ENCODE measurements at places on chromosomes 7 and 10. TPM values are rescaled to one million over a fixed set of nuclear protein-coding genes. Genes with fewer than 3 reads are reported as not detected.
A peak's percentile ranks its signal among the peaks of the same experiment; 100 is the strongest.

Gene OR2A12
- total RNA-seq = not detected

Gene PON1
- not detected for total RNA-seq

Gene CPEB3
- 8.0 TPM for total RNA-seq

Gene STEAP1
- 41.1 TPM for total RNA-seq

Gene TBC1D12
- 10.9 TPM for total RNA-seq

Gene NT5C2
- total RNA-seq = 85.9 TPM

Gene LGI1
- total RNA-seq = 1.8 TPM

Gene CYP26A1
- total RNA-seq = not detected

Gene ADCYAP1R1
- total RNA-seq = 6.1 TPM

Gene LRIT2
- not detected for total RNA-seq

- H3K36me3 ChIP-seq = no peaks in the 10 kb centered on the region
- H3K27ac ChIP-seq = peak overlapping the region; percentile 46
- no peaks in the 10 kb centered on the region for H3K4me1 ChIP-seq
- peak overlapping the region; percentile 59 for H3K4me3 ChIP-seq
Observed at GRCh38 chr7:77536017-77536412, 1.1 kb upstream of the PTPN12 start.

DNA sequence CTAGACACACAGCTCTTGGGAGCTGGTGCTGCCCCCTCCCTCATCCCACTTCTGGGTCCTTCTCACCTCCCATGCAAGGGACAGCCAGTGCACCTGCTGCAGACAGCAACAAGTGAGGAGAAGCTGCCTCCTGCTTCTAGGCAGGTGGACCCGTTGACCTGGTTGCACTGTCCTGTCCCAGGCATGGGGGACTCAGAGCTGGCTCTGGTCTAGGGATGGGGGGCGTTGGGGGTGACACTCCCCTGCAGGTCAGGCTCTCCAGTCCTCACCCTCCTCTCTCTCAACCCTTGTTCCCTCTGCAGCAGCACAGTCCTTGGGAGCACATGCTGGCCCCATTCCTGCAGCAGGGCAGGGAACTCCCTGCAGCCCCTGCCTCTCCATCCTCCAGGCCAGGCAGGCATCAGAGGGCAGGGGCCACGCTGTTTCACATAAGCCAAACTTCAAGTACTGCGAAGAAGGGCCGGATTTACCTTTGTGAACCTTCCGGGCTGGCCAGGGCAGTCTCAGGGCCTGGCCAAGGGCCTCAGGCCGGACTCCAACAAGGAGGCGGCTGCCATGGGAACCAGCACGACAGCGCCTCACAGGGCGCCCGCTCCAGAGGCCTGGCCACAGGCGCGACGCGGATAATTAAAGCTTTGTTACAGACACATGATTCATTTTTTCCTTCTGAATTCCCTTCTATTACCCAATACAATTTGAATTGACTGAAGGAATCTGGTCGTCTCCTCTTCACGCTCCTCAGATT, 48.5 kb downstream of the RASGEF1A start:
- no peak overlapping the region for H3K27ac ChIP-seq
- no peak overlapping the region for H3K4me3 ChIP-seq

DNA sequence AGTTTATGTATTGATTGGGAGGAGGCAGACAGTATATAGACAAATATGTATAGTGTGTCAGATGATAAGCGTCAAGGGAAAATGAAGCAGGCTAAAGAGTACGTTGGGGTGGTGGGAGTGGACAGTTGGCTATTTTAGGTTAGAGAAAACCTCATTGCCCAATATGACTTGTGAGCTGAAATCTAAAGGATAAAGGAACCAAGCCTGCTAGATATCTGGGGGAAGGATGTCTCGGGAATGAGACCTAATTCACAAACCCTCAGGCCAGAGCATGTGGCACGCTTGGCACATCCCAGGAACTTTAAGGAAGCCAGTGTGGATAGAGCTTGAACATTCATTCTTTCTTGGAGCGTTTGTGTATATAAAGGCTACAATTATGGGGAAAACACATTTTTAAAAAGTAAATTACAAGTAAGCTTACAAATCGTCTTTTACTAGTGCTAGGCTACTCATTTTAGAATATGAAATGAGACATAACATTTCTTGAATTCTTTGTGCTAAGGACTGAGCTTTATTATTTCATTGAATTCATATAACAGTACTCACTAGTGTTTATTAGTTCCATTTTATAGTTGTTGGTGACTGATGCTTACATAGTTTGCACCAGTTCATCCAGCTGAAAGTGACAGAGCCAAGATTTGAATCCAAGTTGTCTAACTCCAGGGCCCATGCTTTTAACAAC, 9.7 kb downstream of the FHIP2A start:
- no peaks in the 10 kb centered on the region for H3K27me3 ChIP-seq
- DNase-seq = no peak
- H3K4me3 ChIP-seq = no peak overlapping the region
- no peaks in the 10 kb centered on the region for H3K36me3 ChIP-seq
- H3K4me1 ChIP-seq = peaks cover 3% of the 10 kb centered on the region

- H3K36me3 ChIP-seq = no peaks in the 10 kb centered on the region
- DNase-seq = no peak
- no peak overlapping the region for H3K4me3 ChIP-seq
- H3K27ac ChIP-seq = no peak overlapping the region
- no peaks in the 10 kb centered on the region for H3K27me3 ChIP-seq
Observed at GRCh38 chr10:62231371-62231770, 37.3 kb downstream of the RTKN2 start.

DNA sequence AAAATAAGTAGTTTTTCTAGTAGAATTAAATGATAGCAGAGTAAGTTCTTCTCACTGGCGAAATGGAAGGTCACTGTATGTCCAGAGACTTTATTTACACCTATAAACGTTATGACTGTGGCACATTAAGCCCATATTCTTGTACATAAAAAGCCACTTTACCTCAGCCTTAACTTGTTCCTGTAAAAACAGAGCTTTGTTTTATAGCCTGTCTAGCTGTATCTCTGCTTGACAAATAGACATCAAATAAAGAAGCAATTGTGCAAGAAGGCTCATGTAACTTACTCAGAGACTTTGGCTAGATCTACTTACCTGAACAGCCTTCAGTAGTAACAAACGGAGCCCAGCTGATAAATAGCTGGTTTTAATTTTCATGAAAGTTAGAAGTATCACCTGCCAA, 324.1 kb upstream of the BMPER start:
- H3K4me1 ChIP-seq = no peaks in the 10 kb centered on the region
- no peak for DNase-seq
- no peak overlapping the region for H3K27ac ChIP-seq
- H3K4me3 ChIP-seq = no peak overlapping the region

GRCh38 chr7:99042957-99043356, 101.0 kb downstream of the SMURF1 start:
- H3K27ac ChIP-seq = peak overlapping the region; percentile 75
- H3K4me1 ChIP-seq = no peaks in the 10 kb centered on the region
- DNase-seq = no peak
- peaks cover 18% of the 10 kb centered on the region for H3K36me3 ChIP-seq
- no peaks in the 10 kb centered on the region for H3K27me3 ChIP-seq
- H3K4me3 ChIP-seq = no peak overlapping the region

- DNase-seq = no peak
- no peaks in the 10 kb centered on the region for H3K36me3 ChIP-seq
- H3K4me1 ChIP-seq = no peaks in the 10 kb centered on the region
- H3K27ac ChIP-seq = no peak overlapping the region
- H3K27me3 ChIP-seq = no peaks in the 10 kb centered on the region
Observed at GRCh38 chr7:73839743-73840714, 2.3 kb downstream of the METTL27 start.

DNA sequence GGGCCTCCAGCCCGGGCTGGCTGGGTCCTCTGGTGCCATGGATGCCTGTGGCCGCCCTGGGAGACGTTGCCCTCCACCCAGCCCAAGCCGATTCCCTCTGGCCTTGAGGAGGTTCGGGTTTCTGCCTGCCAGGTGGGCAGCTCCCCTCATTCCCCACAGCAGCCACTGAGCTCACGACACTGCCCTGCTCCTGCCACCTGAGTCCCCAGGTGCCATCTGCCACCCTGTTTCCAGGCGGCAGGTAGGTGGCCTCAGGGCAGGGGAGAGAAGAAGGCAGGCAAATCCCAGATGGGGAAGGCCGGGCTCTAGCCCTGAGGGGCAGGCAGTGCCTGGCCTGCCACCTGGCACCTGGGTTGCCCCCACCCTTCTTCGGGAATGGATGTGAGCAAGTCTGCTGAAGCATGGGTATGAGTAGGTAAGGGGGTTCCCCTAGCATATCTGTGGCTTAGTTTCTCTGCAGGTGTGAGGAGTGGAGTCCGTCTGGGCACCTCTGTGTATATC, 92.2 kb upstream of the PPIF start:
- no peak overlapping the region for H3K27ac ChIP-seq
- no peak overlapping the region for H3K4me3 ChIP-seq
- no peaks in the 10 kb centered on the region for H3K27me3 ChIP-seq
- H3K36me3 ChIP-seq = no peaks in the 10 kb centered on the region

DNA sequence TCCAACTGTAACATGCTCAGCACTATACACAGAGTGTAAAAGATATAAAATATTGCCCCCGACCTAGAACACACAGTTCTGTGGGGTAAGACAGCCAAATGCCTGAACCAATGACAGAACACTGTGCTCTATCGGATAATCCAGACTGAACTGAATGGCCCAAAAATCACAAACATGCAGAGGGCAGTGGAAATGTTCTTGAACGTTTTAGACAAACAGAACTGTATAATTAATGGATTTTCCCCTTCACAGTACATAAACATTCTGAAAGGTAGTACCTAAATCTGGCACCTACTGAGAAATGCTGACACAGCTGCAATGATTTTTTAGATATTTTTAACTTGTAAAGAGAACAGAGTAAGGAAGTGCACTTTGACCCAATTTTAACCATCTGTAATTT, 33.4 kb downstream of the PARD3 start:
- no peak overlapping the region for H3K27ac ChIP-seq
- DNase-seq = no peak
- no peaks in the 10 kb centered on the region for H3K27me3 ChIP-seq
- no peak overlapping the region for H3K4me3 ChIP-seq
- H3K4me1 ChIP-seq = peaks cover 2% of the 10 kb centered on the region
- no peaks in the 10 kb centered on the region for H3K36me3 ChIP-seq

GRCh38 chr10:96301616-96302015, 2.6 kb upstream of the DNTT start:
- H3K27me3 ChIP-seq = peaks cover 4% of the 10 kb centered on the region
- no peak overlapping the region for H3K27ac ChIP-seq
- no peak overlapping the region for H3K4me3 ChIP-seq
- H3K36me3 ChIP-seq = no peaks in the 10 kb centered on the region
- H3K4me1 ChIP-seq = no peaks in the 10 kb centered on the region

- no peak overlapping the region for H3K4me3 ChIP-seq
- DNase-seq = no peak
- H3K36me3 ChIP-seq = no peaks in the 10 kb centered on the region
- H3K4me1 ChIP-seq = peaks cover 3% of the 10 kb centered on the region
- no peak overlapping the region for H3K27ac ChIP-seq
Observed at GRCh38 chr7:112056409-112056808, 149.8 kb downstream of the DOCK4 start.

DNA sequence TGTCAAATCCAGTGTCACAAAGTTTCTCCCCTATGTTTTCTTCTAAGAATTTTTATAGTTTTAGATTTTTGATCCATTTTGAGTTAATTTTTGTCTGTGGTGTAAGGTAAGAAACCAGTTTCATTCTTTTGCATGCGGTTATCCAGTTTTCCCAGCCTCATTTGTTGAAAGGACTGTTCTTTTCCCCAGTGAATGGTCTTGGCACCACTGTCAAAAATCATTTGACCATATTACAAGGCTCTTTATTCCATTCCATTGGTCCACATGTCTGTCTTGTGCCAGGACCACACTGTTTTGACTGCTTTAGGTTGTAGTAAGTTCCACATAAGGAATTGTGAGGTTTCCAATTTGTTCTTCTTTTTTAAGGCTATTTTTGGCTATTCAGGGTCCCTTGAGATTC, 64.0 kb downstream of the INPP5A start:
- H3K27ac ChIP-seq = no peak overlapping the region
- DNase-seq = no peak
- H3K27me3 ChIP-seq = no peaks in the 10 kb centered on the region
- H3K4me1 ChIP-seq = peaks cover 2% of the 10 kb centered on the region
- no peaks in the 10 kb centered on the region for H3K36me3 ChIP-seq

GRCh38 chr7:6338551-6339274, 66.3 kb upstream of the CYTH3 start:
- no peak overlapping the region for H3K4me3 ChIP-seq
- H3K27ac ChIP-seq = no peak overlapping the region
- H3K27me3 ChIP-seq = no peaks in the 10 kb centered on the region
- H3K36me3 ChIP-seq = no peaks in the 10 kb centered on the region
- no peak for DNase-seq
- no peaks in the 10 kb centered on the region for H3K4me1 ChIP-seq

DNA sequence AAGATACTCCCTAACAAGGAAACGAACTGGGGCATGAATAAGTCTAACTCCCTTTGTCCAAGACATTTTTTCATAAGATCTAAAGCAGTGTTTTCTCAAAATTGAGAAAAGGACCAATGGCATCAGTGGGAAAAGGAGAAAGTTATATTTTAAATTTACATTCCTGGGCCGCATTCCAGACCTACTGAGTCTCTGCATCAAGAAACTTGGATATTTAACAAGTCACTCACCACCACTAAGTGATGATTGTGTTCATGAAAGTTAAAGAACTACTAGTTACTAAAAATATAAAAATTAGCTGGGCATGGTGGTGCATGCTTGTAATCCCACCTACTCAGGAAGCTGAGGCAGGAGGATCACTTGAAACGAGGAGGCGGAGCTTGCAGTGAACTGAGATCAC, 149.6 kb upstream of the MEOX2 start:
- no peaks in the 10 kb centered on the region for H3K36me3 ChIP-seq
- peaks cover 2% of the 10 kb centered on the region for H3K4me1 ChIP-seq
- no peak for DNase-seq

- H3K4me1 ChIP-seq = no peaks in the 10 kb centered on the region
- no peak overlapping the region for H3K4me3 ChIP-seq
- no peaks in the 10 kb centered on the region for H3K27me3 ChIP-seq
- H3K36me3 ChIP-seq = no peaks in the 10 kb centered on the region
- DNase-seq = no peak
Observed at GRCh38 chr10:84447701-84448400, 119.5 kb downstream of the CCSER2 start.

DNA sequence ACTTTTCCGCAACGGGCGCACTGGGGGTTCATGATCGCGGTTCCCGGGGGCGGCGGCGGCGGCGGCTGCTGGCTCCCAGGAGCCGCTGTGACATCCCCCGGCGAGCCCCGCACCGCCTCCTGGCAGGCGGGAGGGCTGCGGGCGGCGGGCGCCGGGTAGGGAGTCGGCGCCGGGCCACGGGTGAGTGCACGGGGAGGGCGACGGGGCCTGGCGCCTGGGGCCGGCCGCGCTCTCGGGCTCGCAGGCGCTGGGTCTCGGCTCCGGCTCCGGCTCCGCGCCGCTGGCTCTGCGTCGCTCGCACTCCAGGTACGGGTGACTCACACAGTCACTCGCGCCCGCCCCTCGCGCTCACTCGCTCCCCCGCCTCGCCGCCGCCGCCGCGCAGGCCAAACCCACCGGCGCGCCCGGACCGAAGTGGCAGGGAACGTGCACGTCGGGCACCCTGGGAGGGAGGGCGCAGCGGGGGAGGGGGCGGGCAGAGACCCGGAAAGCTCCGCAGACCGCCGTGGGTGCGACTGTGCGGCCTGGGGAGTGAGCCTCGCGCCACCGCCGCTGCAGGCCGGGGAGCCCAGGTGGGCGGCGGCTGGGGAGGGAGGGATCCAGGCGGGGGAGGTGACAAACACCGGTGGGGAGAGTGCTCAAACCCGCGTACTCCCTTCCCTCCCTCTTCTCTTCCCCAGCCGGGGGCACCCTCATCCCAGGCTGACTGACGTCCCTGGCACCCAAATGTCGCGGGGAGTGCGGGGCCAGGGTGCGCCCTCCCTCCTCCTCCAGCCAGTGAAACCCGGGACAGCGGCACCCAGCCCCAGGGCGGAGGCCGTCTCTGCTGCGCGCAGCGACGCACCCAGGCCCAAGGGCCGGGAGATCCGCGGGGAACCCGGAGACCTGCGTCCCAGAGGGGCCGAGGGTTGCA, 276.9 kb upstream of the NEBL start:
- no peak overlapping the region for H3K27ac ChIP-seq
- H3K4me3 ChIP-seq = no peak overlapping the region
- H3K36me3 ChIP-seq = no peaks in the 10 kb centered on the region

All from aorta (tissue), 5 donors.